ENCODE measurements at places on chromosomes 1 and 21.

DNA sequence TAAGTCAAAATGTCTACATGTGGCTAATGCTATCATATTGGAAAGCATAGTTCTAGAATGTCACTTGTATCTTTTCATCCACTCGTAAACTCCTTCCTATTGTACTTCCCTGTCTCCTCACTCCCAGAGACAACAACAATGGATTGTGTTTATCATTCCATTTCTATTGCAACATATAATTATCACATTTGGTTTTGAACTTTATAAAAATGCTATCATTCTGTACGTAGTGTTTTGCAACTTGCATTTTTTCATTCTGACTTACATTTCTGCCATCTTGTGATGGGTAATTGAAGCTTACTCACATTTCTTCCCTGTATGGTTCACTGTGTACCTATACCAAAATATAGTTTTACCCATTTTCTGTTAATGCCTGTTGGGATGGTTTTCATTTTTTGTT is 14.5 kb upstream of the CSF3R start:
- no peak for DNase-seq

DNA sequence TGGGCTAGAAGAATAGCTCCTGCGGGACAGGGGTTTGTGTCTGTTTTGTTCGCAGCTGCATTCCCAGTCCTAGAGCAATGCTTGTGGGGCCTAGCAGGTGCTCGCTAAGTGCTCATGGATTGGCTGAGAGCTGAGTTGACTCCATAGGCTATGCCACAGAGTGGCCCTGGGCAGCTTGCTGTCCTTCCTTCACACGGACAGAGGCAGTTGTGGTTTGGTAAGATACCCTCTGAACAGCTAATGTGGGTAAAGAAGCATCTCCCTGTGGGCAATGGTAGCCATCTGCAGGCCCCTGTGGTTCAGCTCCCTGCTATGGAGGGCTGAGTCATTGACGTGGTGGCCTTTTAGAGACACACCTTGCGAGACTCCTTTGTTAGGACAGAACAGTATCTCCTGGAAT is 23.5 kb upstream of the LBR start:
- DNase-seq = no peak

DNA sequence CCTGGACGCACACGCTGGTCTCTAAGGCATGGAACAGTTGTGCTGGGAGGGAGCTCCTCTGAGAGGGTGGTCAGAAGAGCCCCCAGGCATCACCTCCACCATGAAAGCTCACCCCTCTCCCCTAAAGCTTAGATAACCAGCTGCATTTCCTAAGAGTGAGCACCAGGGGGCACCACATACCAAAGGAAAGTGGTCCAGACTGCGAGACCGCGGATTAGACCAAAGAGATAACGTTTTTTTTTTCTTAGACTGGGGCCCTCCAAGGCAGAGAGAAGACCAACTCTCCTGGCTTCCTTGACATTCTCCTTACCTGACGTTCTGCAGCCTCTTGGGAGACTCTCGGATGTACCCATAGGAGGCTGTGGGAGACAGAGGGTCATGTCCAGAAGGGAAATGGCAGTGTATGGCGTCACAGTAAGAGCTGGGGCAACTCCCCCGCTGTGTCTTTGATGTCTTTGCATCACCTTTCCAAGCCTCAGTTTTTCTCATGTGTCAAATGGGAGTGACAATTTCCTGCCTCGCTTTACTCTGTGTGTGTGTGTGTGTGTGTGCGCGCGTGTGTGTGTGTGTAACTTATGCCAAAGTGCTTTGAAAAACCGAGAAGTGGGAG is 12.3 kb upstream of the IFNLR1 start:
- DNase-seq = peak; percentile 74

DNA sequence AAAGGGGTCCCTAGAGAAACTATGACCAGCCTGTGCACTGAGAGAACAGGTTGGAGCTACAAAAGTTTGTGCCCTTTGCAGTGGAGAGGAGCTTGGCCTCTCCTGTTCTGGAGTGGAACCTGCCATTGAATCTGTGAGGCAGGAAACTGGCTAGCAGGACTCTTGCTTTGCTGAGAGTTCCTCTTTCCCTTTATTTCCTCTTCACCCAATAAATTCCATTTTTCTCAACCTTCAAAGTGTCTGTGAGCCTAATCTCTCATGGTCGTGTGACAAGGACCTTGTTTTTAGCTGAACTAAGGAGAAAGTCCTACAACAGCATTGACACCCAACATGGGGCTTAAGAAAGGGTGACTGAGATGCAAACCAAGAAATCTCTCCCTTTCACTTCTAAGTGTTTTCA is 42.7 kb upstream of the FASLG start:
- DNase-seq = no peak

DNA sequence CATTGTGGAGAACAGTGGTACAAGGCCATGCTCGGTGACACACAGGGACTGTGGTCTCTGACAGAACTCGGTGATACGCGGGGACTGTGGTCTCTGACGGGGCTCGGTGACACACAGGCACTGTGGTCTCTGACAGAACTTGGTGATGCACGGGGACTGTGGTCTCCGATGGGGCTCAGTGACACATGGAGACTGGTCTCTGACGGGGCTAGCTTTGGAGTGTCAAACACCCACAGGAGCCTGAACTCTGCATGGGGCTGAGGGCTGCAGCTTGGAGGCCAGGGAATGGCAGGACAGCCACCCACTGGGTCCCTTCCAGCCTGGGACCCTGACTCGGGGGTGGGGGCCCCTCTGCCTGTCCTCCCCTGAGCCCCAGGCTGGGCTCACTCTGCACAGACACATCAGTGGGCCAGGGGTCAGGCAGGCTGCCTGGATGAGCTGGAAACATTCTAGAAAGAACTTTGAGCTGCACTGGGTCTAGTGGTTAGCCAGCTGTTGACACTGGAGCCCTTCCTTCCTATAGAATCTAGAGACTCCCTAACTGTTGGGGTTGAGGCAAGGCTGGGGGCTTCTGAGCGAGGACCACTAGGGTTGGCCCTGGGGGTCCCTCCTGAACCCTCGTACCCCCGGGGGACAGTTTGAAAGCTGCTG is 49.8 kb downstream of the DISP3 start:
- no peak for DNase-seq

DNA sequence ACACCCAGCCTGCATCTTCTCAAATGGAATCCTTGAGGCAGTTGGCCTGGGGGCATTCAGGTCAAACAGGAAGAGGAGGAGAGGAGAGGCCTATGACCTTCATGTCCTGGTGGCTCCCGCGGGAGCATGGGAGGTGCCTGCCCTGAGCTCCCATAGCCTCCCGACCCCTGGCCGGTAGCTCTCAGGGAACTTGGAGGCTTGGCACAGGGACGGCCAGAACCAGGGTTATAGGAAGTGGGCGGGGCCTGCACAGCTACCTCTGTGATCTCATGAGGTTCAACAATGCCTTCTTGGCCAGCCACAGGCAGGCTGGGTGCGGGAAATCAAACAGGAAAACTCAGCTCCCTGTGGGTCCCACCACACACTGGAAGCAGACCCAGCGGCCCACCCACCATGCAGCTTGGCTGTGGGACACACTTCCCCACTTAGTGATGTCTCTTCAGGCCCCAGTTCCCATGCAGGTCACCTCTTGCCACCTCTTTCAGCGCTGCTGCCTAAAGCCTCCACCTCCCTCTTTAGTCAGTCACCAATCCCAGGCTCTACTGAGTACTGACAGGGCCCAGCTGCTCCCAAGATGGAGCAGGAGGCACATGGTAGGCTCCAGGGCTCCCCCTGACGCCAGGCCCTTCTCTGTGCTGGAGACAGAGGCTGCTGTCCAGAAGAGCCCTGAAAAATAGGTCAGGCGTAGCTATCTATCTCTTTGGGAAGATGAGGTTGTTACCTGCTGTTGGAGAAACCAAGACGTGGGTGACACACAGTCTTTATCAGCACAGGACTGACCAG is at the start of gene SLFNL1:
SLFNL1 (minus strand) TSS at position 200 of the 783 bp plus-strand sequence. CDS start 1,065 bp downstream, outside the sequence.
- DNase-seq = no peak

GRCh38 chr1:147204080-147204479 is 21.1 kb downstream of the FMO5 start:
- DNase-seq = no peak

GRCh38 chr1:82844911-82845827 is 1044.4 kb downstream of the ADGRL2 start:
- DNase-seq = no peak

GRCh38 chr1:6287431-6287886 is 26.6 kb upstream of the GPR153 start:
- DNase-seq = no peak

- DNase-seq = peak; percentile 84
These were observed 12.2 kb upstream of the IL10 start for GRCh38 chr1:206784471-206784903.

GRCh38 chr21:26715878-26716506 is 129.2 kb downstream of the ADAMTS1 start:
- DNase-seq = peak; percentile 16

DNA sequence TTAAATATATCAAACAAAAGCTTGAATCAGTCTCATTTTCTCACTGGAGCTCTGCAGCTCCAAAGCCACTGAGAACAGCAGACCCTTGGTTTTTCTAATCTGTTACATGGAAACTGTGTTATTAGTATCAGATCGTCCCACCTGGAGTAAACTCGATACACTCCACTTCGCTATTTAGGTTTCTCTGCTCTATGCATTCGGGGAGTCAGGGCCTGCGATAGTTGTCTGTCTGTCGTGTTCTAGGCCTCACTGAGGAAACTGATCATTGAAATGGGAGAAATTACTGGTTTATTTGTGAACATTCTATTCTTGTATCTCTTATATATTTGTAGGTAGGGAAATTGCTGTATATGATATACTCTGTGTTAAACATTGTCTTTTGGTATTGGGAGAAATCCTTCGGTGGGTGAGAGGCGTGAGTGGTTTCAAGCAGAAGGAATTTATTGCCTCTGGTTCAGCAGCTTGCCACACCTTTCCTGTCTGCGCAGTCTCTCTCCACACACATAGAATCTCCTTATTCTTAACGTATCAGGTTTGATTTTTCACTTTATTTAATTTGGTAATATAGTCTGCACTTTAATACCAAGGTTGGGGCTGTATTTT is 8.5 kb downstream of the PRDM2 start:
- no peak for DNase-seq

GRCh38 chr1:154479764-154480421 is 22.1 kb upstream of the TDRD10 start:
- DNase-seq = peak; percentile 61

- DNase-seq = no peak
These were observed 8.4 kb downstream of the FOXE3 start for GRCh38 chr1:47424336-47424982.

- DNase-seq = no peak
These were observed 49.8 kb downstream of the GREM2 start for GRCh38 chr1:240562111-240562590.

DNA sequence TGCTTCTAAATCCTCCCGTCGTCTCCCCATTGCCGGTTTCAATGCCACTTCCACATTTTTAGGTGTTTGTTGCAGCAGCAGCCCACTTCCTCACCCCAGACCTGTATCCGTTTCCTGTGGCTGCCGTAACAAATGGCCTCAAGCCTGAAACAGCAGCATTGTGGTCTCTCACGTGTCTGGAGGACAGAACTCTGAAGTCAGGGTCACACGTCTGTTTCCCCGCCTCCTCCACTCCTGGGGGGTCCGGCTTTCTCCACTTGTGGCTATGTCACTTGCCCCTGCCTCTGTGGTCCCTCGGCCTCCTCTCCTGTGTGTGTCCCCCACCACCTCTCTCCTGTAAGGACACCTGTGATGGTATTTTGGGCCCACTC is 21.8 kb downstream of the TRPM2 start:
- DNase-seq = no peak

- DNase-seq = no peak
These were observed 22.2 kb upstream of the SPATA6 start for GRCh38 chr1:48493970-48494769.
